Stimulated activated CD8-positive, alpha-beta memory T cell treated with anti-CD3 and anti-CD28 coated beads, Interleukin-7, amount 100 ng/mL, for 48 hours (primary cell): ENCODE measurements at places on chromosomes 2 and 18.

- no peak for DNase-seq
Measured at GRCh38 chr2:8657423-8658062, 24.3 kb upstream of the ID2 start.

DNA sequence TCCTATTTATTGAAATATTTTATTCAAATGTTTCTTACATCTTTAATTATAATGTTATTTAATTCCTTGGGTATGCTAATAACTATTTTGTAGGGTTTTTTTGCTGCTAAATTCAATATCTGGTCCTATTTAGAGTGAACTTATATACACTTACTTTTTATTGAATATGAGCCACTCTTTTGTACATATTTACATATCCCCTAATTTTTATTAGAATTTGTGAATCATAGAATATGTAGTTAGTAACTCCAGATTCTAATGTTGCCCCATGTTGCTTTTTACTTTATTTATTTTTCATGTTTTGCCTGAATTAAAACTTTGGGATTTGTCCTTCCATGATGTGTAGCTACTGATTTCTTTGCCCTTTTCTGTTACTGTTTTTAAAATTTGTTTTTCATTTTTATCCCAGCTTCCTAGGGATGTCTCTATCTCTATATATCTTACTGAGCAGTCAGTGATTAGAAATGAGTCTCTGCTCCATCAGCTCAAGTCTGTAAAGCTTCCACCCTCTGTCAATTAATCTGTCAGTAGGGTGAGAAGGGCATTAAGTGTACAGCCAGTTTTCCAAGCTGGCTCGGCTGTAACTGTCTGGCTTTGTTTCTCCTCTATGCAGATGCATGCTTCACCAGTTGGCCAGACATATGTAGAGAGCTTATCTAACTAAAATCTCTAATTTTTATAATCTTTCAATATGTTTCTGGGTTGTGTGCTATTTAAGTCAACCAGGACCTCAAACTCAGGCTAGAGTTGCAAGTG, 256.9 kb downstream of the CDH19 start:
- DNase-seq = no peak

GRCh38 chr2:158750458-158751125, 44.5 kb upstream of the DAPL1 start:
- no peak for DNase-seq

GRCh38 chr2:144456680-144457079, 63.2 kb downstream of the ZEB2 start:
- no peak for DNase-seq

- no peak for DNase-seq
Measured at GRCh38 chr2:190628591-190629319, 20.1 kb upstream of the NAB1 start.

DNA sequence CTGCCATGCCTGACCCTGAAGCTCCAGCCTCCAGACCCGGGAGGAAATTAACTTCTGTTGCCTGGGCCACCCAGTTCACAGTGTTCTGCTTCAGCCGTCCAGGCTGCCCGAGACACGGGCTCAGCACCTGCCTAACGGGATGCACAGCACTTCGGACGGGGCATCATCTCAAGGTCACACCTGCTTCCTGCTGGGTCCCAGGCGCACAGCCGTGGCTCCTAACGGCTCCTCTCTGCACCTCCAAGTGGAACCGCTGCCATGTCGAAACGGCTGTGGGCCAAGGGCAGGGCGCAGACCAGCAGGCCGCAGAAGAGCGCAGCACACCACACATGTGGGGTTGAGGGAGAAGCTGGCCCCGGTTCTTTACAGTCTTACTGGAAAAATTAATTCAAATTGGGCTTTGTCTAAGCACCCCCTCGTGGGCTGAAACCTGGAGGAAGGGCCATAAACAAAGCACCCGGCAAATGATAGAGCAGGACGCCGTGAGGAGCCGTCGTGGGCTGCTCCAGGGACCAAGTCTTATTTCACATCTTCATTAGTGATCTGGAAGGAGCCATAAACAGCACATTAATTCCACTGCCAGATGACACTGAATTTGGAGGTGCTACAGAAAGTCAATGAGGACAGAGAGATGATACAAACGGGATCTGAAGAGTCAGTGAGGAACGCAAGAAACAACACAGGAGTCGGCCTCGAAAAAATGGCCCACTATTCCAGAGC, 59.6 kb downstream of the EIPR1 start:
- no peak for DNase-seq

DNA sequence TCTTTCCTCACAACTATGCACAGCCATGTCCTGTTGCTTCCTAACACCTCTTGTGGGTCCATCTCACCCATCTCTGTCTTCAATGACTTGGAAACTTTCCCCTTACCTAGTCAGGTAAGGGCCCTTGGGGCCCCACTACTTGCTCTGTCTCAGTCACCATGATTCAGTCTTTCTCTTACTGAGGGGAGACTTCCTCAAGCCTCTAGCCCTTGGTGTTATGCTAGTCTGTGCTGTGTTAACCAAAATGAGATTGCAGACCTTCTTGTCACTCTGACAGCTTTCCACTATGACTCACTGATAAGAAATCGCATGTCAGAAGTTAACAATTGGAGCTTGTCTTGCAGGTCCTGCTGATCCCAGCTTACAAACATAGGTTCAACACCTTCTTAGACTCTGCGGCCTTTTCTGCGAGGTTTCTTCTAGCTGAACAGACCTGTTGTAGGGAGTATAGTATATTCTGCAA, 65.3 kb downstream of the WDR75 start:
- DNase-seq = no peak

DNA sequence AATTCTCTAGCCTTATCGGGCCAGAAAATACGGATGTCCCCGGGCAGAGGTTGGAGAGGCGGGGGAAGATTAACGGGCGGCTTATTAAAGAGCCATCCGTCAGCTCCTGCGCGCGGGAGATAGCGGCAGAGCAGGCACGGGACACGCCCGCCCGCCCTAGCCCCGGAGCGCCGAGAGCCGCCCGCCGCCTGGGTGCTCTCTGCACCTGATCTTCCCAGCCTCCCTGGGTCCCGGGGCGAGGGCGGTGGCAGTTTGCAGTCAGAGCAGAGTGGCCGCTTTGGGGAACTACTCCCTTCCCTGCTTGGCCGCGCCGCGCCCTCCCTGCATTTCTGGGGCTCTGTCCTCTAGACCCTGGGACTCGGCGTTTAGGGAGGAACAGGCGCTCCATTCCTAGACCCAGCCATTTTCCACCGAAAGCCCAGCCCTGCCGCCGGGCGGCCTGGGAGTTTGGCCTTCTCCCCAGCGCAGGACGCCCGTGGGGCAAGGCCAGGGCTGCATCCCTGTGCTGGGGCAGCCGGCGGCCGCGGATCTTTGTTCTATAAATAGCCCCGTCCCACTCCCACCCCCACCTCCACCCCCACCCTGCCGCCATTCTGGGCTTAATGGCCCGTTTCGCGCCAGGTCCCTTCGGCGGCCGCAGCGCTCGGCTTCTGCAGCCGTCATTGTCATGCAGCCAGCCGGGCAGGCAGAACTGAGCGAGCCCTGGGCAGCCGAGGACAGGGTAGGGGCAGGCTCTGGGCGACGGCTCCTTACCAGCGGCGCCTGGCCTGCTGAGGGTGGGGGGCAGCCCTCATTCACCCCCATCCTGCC, 6.6 kb downstream of the GAD1 start:
- DNase-seq = no peak

GRCh38 chr2:210955591-210955990, 399.2 kb downstream of the CPS1 start:
- DNase-seq = no peak

GRCh38 chr2:149418065-149418464, 87.7 kb downstream of the LYPD6 start:
- no peak for DNase-seq

DNA sequence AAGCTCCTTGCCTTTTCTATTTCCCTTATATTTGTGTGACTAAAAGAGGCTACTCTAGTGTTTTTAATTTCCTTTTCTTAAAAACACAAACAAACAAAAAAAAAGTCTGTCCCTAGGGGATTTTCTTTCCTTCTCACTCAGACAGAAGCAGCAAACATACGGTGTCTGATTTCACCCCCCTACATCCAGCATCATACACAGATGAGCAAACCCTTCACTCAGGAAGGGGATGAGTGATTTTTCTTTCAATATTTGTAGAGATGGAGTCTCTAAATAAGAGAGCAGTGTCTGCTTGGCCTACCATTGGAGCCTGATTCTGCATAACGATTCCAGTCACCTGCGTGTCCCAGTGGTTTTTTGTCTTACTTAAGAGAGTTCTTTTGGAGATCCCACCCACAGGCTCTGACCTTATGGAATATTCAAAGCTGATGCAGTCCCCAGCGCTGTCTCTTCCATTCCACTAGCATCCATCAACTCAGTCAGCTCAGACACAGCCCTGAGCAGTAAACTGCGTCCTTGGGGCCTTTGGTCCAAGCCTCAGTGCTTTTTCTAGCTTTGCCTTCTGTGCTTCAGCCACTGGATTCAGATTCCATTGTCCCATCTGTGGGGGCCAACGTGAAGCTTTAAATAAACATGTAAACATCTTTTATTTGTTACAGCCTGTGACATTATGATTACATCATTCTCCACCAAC, 52.6 kb upstream of the TPO start:
- DNase-seq = no peak

DNA sequence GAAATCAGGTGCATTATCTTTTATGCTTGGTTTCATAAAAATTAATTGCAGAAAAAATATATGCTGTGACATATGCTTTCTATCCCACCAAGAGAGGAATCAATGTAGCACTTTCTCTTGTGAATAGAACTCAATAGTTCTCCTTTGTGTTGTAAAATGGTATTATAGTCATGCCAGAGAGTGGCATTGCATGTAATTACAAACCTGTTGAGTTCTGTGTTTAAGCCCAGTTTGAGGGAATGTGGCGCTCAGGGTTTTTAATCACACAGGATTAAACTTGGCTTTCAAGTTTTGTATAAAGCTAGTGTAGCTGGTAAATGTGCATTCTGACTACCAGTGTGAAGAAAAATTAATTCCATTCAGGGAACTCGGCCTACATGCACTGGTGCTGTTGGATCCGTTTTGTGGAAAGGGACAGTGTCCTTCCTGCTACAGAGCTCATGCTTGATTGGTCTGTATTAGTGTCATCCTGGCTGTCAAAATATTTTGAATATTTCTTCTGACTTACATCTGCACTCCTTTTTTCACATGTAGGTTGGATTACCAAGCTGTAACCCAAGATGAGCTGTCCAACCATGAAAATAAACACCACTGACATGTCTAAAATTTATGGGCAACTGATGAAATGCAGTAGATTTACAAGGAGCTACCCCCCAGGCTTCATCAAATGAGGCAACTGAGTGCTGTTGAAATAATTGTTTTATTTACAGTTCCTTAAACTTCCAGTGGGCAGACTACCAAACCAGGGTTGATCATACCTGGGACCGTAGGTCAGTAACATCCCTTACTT, 80.3 kb downstream of the SLC4A3 start:
- no peak for DNase-seq

DNA sequence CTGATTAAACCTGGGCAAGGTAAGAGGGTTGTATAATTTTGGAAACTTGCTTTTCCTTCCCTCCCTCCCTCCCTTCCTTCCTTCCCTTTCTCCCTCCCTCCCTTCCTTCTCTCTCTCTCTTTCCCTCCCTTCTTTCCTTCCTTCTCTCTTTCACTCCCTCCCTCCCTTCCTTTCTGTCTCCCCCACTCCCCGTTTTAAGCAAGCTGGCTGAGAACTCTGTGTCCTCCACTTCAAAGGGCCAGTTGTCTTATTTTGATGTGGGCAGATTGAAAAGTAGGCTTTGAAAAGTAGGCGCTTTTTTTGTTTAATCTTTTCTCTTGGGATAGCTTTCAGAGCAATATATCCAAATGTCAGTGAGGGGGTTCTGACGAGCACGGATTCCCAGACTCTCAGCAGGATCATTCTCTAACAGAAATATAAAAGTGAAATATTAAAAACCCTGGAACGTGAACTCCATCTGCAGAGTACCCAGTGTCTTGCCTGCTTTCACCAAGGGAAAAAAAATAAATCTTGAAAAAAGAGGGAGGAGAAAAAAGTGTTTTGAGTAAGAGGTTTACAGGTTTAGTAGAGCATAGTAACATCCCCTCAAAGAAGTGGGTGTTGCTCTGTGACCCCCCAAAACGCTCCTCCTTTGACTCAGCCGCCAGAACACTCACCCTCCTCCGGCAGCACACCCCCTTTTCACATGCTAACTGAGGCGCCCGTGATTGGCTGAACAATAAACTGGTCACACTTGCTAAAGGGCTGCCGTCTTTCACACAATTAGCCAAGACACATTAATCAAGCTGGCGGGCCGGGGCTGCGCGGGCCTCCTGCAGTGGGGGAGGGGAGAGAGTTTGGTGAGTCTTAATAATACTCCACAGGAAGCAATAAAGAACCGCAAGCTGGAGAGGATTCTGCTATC, 52.2 kb downstream of the CDK15 start:
- peak; percentile 25 for DNase-seq

GRCh38 chr2:114192362-114192761, 250.1 kb upstream of the DPP10 start:
- no peak for DNase-seq

GRCh38 chr2:54845094-54845493, 121.6 kb downstream of the EML6 start:
- no peak for DNase-seq

GRCh38 chr2:208245746-208246145, 9.1 kb downstream of the IDH1 start:
- DNase-seq = no peak

- no peak for DNase-seq
Measured at GRCh38 chr2:182047544-182047943, 61.9 kb downstream of the PPP1R1C start.

DNA sequence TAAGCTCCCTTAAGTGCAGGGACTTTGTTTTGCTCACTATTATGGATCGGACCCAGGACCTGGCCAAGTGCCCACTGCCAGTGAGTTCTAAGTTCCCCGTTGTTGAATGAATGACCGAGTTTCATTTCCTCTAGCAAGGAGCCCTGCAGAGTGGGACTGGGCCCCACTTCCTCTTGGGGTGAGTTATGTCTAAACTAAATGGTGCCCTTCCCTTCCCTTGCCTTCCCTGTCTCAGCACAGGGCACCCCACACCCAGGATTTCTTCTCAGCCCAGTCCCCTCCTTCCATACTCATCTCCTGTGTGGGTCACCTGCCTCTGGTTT, 195.3 kb upstream of the HS6ST1 start:
- DNase-seq = no peak

DNA sequence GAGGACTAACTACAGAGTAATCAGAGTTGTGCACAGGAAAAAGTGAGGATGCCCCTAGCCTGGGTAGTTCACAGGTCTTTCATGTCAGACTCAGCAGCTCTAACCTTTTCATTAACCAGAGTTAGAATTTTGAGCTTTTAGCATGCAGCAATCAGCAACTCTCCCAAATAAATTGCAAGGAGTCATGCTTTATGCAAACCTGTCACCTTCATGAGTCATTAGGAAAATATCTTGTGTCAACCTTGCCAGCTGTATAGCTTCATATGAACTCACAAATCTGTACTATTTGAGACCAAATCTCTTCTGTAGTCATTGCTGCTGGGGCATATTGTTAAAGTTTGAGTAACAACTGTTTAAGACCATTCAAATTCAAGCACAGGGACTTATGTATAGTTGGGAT, 382.3 kb upstream of the NT5C1B start:
- no peak for DNase-seq

GRCh38 chr2:23712756-23713151, 214.2 kb downstream of the ATAD2B start:
- DNase-seq = no peak

- no peak for DNase-seq
Measured at GRCh38 chr2:73324126-73324725, 30.9 kb upstream of the EGR4 start.
